ENCODE measurements at places on chromosomes 12 and 14.

- DNase-seq, result peak; percentile 91
Observed at GRCh38 chr12:124480469-124481256, 86.7 kb downstream of the NCOR2 start.

GRCh38 chr12:55762646-55763045 lies 19.7 kb downstream of the GDF11 start:
- no peak for DNase-seq

DNA sequence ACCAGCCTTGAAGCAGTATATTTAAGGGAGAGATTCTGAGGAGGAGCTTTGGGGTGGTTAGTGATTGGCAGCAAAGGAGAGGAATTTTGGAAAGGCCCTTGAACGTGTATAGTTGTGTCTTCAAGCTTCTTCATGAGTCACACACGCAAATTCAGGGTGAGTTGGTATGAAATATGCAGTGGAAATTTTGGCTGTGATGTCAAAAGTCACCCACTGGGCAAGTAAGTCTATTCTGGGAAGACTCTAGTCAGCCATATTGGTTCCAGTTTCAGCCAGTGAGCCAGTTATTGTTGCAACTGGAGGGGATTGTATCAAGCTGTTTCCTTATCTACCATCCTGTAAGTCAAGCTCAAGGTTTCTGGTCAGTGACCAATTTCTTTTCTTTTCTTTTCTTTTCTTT lies 32.0 kb upstream of the VASH1 start:
- no peak for DNase-seq

- no peak for DNase-seq
Observed at GRCh38 chr12:92573104-92573503, 129.7 kb upstream of the PLEKHG7 start.

GRCh38 chr12:124770728-124771127 lies 92.9 kb downstream of the SCARB1 start:
- no peak for DNase-seq

DNA sequence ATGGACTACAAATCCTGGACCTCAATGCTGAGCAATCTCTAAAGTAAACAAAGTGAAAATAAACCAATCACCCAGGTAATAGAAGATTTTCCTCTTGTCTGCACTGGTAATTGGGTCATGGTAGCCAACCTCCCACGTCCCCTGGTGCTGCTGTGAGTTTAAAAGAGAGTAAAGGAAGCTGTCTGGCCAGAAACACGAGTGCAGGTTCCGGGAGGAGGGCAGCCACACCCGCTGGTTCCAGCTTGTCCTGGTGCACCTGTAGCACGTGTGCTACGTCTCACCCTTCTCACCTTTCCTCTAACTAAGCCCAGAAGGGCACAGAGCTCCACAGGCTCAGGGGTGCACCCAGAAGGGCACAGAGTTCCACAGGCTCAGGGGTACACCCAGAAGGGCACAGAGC lies 5.4 kb downstream of the CRACR2A start:
- DNase-seq, result no peak

GRCh38 chr14:90512329-90512991 lies 115.6 kb downstream of the CALM1 start:
- DNase-seq, result no peak

DNA sequence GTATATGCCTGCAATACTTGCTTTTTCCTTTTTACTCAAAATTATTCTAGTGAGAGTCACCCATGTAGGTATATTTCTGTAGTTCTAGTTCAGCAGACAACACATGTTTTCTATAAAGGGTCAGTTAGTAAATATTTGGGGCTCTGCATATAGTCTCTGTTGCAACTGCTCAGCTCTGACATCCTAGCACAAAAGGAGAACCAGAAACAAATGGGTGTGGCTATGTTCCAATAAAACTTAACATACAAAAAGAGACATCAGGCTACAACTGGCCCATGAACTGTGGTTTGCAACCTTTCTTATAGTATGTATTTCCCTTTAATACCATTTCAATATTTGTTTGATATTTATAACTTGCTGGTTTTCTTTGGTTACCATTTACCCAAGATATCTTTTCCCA lies 11.9 kb downstream of the NT5DC3 start:
- DNase-seq, result no peak

- DNase-seq, result peak; percentile 87
Observed at GRCh38 chr14:81401420-81402122, 1.4 kb upstream of the STON2 start.

GRCh38 chr12:64544371-64545080 lies 65.8 kb upstream of the RASSF3 start:
- no peak for DNase-seq

DNA sequence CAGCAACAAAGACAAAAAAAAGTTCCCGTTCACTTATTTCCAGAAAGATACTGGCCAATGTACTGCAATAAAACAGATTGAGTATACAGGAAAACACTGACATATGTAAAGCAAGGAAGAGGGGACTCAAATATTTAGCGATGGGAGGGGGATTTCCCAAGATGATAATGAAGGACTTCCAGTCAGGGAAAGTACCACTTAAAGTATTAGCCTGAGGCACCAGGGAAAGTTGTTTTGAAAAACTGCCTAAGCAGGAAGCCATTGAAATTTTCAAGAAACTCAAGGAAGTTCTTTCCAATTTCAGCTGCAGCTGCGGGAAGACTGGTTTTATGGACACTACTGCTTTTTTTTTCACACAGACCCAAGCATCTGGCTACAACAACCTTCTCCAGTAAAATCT lies 1007.4 kb upstream of the NOVA1 start:
- no peak for DNase-seq

GRCh38 chr14:92122761-92123160 lies 992 bp downstream of the CPSF2 start:
- no peak for DNase-seq

- peak; percentile 68 for DNase-seq
Observed at GRCh38 chr14:104967386-104968152, 10.6 kb downstream of the AHNAK2 start.

- DNase-seq, result no peak
Observed at GRCh38 chr12:104516821-104517220, 60.1 kb downstream of the CHST11 start.

DNA sequence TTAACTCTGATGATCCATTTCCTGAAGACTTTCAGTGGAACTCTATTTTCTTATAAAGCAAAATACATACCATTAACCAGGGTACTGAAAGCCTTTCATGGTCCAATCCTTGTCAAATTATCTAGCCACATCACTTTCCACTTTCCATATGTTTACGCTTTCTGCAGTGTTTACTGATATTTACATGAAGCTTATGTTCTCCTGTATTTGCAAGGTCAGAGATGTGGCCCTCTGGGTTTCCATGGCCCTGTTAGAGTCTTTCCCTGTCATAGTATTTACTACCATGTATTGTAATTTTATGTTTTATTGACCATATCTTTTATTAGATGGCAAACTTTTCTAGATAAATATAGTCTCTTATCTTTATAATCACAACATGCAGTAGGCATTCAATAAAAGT lies 23.5 kb upstream of the IGF1 start:
- no peak for DNase-seq

GRCh38 chr14:84750763-84751554 lies 779.0 kb upstream of the FLRT2 start:
- DNase-seq, result no peak

GRCh38 chr14:84453307-84453950 lies 1076.5 kb upstream of the FLRT2 start:
- DNase-seq, result no peak

DNA sequence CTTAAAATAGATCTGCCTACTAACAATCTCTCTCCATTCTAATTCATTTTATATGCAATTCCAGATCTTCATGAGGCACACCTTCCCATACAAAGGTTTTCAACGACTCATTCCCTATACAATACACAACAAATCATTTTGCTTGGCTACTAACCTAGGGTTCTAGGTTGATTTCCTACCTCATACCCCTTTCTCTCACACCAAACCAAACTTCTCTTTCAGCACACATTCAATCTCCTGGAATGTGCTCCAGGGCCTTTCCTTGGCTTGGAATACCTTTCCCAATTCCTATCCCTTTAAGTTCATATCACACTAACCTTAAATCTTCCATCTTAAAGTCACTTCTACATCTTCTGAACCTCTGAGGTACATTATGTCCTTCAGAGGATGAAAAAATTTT lies 38.7 kb upstream of the MTERF2 start:
- peak; percentile 40 for DNase-seq

DNA sequence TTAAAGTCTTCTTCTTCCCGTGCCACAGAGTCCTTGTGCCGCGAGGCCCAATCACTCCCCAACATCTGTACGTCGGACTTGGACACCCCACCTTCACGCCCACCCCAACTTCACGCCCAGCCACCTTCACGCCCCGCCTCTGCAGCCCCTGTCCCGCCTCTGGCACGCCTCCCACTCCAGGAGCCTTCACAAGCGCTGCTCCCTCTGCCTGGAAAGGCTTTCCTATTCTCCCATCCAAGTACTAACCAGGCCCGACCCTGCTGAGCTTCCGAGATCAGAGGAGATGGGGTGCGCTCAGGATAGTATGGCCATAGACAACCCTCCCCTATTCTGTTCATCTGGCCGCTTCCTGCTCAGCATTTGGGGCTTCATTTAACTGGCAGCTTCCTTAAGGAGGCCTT lies 17.3 kb upstream of the EIF5 start:
- no peak for DNase-seq

- DNase-seq, result no peak
Observed at GRCh38 chr14:43790681-43791080, 716.4 kb downstream of the FSCB start.

GRCh38 chr14:71985538-71986189 lies 53.4 kb downstream of the RGS6 start:
- DNase-seq, result no peak

- DNase-seq, result no peak
Observed at GRCh38 chr14:102150744-102151143, 11.0 kb downstream of the WDR20 start.

DNA sequence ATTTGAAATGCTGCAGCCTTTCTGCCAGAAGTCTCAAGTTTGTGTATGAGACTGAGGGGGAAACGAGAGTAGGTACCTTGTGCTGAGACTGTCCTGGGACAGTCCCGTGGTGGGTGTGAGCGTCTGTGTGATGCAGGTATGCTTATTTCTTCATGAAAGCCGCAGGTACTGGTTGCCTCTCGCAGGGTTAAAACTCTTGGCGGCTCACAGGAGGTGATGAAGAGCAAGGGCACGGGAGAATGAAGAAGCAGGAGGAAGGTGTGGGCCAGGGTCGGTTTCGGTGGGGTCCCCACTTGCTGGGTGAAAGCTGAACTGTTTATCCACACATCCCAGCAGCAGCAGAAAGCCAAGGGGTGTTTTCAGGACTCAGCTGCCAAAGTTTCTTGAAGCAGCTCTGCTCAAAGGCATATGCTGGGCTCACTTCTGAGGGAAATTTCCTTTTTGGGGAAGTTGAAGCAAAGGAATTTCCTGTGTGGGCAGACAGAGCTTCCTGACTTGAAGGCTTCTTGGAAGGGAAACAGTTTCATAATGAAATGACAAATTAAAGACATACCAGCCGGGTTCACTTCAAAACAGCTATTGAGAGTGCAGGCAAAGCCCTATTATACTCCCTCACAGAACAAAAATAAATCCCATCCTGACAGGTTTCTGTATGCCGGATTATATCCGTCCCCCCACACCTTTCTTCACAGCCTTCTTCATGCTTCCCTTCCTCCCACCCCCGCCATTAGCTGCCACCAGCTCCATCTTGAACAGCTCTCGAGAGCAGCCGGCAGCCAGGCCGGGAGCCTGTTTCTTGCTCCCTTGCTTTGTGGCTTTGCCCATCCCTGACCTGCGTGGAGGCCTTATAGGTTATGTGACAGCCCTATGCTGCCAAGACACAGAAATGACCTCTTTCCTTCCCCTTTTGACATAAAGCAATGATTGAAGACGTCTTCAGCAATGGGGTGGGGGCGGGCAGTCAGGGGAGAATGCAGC lies 116.6 kb downstream of the ETV6 start:
- DNase-seq, result no peak

- DNase-seq, result no peak
Observed at GRCh38 chr12:2751230-2751629, 43.5 kb upstream of the FKBP4 start.

- no peak for DNase-seq
Observed at GRCh38 chr12:53131844-53132243, 28.6 kb downstream of the SOAT2 start.

DNA sequence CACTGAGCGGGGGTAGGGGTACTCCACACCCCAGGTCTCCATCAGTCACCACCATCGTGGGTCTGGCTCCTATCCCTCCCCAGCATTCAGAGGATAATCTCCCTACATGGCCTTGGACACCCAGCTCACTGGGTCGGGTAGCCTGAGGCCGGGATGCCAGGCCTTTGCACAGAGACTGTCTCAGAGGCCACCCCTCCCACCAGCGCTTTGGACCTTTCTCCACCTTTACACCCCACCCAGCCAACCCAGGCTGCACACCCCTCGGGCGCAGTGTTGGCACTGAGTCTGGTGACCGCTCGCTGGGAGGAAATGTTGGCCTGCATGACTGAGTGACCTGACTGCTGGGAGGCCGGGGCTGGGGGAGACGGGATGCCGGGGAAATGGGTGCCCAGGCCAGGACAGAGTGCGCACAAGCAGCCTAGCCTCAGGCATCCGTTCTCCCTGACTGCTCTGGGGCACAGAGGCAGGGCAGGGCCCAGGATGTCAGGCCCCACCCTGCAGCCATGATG lies 10.6 kb upstream of the LBHD2 start:
- DNase-seq, result no peak

DNA sequence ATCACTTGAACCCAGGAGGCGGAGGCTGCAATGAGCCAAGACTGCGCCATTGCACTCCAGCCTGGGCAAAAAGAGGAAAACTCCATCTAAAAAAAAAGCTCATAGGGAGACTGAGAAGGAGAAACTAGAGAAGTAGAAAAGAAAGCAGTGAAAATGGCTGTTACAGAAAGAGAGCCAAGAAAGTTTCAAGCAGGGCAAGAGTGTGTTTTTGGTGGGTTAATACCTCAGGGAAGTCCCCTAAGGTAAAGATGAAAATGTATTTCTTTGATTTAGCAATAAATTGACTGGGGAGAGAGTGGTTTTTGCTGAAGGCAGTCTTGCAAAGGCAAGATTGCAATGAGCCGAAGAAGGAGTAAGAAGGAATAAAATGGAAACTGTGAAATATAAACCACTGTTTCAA lies 10.0 kb upstream of the DUSP16 start:
- no peak for DNase-seq

DNA sequence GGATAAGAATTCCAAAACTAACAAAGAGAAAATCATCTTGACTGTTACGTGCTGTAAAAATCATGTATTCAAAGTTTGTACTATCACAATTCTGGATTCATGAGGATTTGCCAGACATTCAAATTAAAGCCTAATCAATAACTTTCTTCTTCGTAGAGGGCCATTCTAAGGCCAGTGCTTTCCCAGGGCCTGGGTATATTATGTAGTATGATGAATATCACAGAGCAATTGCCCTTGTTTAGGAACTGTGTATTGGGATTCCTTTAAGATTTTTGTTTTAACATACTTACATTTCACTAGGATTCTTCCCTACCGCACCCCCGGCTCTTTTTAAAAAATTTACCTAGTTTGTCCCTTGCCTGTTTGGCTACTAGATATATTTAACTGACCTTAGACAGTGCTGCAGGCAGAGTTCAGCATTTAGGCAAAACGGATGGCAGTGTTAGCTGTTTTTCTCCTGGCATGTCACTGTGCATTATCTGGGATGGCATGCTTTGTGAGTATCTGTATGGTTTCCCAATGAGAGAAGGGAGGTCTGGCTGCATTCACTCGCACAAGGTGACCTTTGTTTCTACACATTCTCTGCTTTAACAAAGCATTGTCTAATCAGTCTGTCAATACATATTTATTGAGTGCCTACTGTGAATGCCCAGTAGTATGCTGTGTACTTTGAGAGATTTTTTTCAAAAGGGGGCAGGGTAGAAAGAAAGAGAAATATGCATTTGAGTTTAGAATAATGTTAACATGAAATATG lies 63.3 kb downstream of the ERC1 start:
- no peak for DNase-seq

Measured in NCI-H226 (cell line).